ENCODE measurements at places on chromosomes 3 and 15.

DNA sequence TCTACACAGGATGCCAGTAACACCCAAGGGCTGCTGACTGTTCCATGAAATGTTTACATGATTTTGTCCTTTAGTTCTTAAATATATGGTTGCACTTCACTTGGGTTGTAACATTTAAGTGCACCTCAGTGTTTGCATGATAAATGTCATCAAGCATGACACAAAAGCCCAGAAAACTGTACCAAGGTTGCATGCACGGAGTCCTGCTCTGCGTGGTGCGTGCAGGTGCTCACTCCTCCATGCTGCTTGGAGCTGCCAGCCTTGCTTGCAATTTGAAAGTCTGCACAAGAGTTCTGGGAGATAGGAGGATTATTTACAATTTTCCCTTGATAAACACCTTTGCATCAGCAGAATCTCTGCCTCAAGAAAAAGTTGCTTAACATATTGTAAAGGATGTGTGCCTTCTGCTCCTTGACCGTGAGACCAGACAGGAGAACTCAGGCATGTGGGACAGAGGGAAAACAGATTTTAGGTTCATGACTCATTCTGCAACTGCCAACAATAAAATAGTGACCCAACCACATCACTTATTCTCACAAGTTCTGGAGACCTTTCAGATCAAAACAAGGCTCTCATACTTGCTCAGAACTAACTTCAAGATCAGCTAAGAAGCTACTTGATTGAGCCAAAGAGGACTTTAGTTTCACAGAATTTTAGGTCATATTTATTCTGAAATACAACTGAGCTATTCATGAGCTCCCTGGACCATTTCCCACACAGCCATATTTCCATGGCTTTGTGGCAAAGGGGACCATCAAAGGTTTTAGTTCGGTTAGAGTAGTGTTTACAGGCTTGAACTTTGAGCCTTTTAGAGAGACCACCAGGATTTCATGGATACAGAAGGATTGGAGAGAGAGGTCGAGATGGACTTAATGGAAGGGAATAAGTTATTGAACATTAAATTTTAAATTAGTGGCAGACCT is 128.4 kb upstream of the ZBED2 start:
- no peak for DNase-seq

DNA sequence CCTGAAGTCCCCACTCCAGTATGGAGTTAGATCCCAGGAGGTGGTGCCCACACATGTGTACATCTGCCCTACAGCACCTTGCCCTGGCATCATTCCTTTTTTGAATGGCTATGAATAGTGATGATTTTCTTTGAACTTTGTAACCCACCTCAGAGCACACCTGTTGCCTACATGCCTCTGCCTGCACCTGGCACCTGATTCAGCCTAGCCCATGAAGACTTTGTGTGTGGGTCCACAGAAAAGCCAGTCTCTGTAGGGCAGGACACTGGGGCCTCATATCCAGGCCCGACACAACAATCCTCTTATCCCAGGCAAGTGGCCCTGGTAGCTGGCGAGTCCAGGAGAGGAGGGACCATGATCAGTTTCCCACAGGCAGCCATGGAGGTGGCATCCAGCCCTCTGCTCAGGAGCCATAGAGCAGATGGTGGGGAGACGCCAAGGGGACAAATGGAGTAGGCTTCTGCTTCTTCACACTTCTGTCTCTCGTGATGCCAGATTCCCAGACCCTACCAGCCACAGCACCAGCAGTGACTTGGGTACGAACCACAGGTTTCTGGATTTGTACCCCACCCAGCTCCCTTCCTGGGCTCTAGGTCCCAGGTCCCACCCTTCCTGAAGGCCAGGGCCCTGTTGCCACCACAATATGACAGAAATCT is 230.7 kb downstream of the UACA start:
- DNase-seq: no peak

DNA sequence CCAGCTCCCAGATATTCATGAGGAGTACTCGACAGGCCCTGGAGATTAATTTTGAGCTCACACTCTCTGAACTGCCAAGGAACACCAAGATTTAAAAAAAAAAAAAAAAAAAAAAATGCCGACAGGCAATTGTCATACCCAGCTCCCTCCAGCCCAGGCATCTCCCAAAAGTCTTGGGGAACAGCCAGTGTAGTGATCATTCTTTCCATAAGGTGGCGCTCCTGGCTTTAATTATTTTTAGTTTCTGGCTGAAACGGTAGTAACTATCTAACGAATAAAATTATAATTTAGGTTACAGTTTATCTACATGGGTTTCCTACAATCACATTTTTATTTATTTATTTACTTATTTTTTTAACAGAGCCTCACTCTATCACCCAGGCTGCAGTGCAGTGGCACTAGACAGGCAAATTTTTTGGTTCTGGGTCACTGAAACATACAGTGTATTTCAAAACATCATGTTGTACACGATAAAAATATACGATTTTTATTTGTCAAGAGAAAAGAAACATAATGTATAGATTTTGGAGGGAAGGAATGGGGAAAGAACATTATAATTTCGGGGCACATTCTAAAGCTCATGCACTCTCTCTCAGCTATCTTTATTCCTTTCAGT is 157.3 kb downstream of the ADAMTS9 start:
- peak; percentile 49 for DNase-seq

- DNase-seq: no peak
Measured at GRCh38 chr3:9935966-9936510, 2.4 kb downstream of the CRELD1 start.

- DNase-seq: peak; percentile 6
Measured at GRCh38 chr3:169575381-169575780, 88.1 kb downstream of the MECOM start.
